Breast epithelium (tissue), 4 donors: ENCODE measurements at places on chromosomes 1 and 21. TPM values are rescaled to one million over a fixed set of nuclear protein-coding genes. Genes with fewer than 3 reads are reported as not detected.

VTCN1 gene
- 0.16 TPM for total RNA-seq

GRCh38 chr1:19825298-19825697 lies 10.2 kb upstream of the RNF186 start:
- no peak for DNase-seq

DNA sequence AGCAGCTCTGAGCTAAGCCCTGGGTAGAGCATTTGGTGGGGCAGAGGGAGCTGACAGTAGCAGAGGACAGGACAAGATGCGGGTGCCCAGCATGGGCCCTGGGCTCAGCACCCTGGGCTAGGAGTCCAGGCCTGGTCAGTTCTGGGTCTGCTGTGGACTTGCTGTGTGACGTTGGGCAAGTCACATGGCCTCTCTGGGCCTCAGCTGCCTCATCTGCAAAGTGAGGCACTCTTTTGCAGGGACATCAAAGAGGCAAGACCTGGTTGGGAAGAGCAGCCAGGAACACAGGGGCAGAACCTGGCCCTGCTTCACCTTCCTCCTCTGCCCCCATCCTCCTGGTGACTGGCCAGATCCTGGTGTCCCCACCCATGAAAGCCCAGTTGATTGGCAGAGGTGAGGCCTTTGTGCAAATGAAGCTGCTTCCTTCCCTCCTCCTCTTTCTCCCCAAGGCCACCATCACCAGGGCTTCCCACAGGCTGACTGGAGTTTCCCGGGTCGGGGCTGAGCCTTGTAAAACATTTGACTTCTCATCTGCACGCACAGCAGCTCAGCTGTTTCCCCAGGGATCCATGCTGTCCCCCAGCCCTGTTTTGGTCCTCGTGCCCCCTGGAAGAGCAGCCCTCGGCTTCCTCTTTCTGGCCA lies 350.5 kb downstream of the MATN1 start:
- no peak for DNase-seq

DNA sequence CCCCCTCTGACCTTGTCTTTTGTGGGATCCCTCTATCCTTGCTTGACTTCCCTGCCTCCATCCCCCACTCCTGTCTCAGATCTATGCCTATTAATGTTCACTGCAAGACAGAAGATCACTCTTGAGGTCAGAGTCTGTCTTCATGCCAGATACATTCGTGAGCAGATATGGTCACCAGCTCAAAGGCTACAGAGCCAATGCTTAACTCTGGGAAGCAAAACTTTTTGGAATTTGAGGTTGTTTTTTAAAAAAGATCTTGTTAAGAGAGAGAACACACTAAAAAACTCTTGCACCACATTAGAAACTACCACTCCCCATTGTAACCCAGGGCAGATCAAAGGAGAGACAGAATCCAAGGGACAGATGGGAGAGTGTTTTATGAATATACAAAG lies 17.1 kb upstream of the A3GALT2 start:
- no peak for DNase-seq

GRCh38 chr1:202625416-202626360 lies 84.6 kb downstream of the SYT2 start:
- DNase-seq: peak; percentile 61

DNA sequence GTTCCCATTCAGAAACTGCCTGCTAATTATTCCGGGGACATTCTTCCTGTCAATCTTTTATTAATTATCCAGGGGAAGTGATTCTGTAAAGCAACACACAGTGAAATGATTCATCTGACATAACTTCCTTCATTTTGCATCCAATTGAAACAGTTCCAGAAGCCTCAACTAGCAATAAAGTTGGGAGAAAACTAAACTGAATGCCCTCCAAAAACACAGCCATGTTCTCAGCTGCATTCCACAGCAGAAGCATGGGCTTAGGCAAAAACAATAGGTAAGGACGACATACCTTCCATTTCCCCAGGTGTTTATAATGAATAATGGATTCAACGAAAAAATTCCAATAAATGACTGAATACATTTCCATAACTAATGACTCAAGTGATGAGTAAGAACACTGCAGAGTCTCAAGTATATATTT lies 36.9 kb upstream of the TARBP1 start:
- DNase-seq: no peak

GRCh38 chr1:209457401-209458125 lies 126.0 kb upstream of the CAMK1G start:
- DNase-seq: no peak
